ENCODE measurements at places on chromosomes 3 and 15.

- peak; percentile 50 for DNase-seq
Measured at GRCh38 chr3:169218314-169218983, 445.1 kb downstream of the MECOM start.

DNA sequence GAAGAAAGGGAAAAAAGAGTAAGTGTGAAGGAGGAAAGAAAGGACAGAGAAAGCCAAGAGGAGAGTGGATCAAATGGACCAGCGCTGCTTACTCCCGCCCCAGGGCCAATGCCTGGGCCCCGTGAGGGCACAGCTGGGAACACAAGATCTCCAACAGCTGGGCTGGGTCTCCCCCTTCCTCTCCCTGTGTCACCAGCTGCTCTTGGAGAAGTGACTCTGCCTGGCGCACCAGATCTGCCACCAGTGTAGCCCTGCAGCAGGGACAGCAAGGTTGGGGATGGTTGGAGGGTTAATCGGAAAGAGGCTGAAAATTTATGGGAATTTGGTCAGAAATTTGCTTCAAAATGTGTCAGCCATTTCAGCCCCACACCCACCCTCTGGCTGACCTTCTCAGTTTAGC is 8.4 kb downstream of the CDAN1 start:
- no peak for DNase-seq

- no peak for DNase-seq
Measured at GRCh38 chr15:25683415-25683814, 179.7 kb downstream of the ATP10A start.

DNA sequence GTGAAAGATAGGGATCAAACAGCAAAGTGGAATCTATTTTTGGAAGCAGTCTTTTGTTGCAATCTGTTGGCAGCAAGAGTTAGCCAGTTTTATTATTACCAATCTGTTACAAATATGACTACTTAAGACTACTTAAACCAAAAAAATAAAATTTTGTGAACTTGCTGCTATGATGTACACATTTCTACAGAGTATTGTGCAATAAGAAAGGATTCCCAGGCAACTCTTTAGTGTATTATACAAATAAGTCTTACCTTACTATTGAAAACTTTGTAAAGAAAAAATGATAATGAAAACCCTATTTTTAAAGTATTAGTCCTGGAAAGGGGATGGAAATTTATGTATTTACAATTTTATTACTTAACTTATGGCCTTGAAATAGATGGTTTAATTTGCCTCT is 44.7 kb downstream of the CADM2 start:
- DNase-seq, result no peak

GRCh38 chr3:97835761-97836160 is 13.9 kb downstream of the CRYBG3 start:
- DNase-seq, result no peak

- DNase-seq, result no peak
Measured at GRCh38 chr3:114861666-114862065, 285.4 kb downstream of the ZBTB20 start.

All from H1 (cell line).